NCI-H748 treated with DMSO at 0.1 percent for 48 hours (cell line): ENCODE measurements at places on chromosomes 1 and 21.

GRCh38 chr1:11943619-11944018, 9.1 kb downstream of the PLOD1 start:
- no peak for DNase-seq

DNA sequence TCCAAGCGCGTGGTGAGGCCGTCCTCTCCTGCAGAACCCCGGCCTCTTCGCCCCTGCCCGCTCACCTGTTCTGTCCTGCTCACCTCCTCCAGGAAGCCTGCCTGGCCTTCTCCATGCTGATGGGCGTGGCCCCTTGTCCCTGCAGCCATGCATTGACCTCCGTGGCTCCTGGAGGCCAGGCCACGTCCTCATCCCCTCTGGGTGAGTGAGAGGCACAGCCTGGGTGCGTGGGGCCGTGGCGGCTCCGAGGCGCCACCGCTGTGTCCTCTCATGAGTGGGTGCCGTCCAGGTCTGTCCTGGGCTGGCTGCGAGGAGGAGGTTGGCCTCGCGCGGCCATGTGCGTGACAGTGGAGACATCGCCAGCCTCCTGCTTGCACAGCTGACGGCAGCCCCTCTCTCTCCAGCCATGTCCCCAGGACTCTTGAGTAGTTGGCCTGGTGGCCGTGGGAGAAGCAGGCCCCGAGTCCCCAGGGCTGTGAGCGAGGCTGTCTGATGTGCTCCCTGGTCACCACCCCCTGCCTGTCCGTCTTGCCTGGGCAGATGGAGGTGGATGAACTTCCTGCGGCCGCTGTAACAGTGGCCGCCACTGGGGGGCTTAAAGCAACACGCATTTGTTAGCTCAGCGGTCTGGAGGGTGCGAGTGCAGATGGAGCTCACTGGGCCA, 58.1 kb downstream of the PRKCZ start:
- no peak for DNase-seq

DNA sequence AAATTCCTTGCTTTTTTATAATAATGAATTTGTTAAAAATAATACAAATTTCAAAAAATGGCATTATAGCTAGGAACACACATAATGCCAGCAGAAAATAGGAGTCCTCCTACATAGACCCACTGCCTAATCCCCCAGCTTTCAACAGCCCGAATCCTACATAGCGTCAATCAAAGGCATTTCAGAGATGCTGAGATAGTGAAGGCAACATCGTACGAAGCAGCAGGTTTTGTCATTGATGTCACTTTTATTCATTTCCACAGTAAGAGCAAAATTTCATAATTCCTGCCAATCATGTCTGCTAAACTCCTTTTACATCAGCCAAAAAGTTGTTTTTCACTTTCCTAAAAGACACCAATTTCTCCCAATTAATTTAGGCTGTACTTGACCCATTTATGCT, 94.1 kb downstream of the GREM2 start:
- no peak for DNase-seq

DNA sequence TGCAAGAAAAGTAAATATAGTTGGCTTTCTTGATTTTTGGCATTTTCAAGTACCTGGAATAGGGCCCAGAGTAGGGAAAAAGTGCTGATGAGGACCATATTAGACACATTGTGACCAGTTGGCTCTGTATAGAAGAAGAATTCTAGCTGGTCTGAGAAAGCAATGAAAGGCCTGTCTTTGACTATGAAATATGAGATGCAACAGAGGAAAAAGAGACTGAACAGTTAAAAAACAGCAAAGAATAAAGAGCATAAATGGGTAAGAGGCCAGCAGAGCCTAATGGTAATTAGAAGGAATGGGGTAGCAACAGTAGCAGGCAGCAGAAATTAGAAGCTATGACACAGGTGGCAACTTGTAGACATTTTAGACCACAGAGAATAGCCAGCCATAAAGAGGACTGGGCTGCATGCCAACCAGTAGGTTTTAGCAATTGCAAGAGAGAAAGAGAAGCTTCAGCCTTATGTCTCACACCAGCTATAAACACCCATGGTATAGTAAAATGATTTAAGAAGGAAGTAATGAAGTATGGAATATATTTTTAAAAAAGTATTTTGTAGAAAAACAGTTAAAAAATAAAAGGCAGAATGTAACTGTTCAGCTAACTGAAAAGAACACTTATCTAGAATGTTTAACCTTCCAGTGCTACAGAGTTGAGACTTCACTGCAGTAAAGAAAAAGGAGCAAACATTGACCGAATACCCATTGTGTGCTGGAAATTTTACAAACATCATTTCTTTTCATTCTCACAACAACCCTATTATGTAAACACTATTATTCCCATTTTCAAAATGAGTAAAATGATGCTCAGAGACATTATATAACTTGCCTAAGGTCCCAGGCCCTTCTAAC, 114.1 kb downstream of the LHX4 start:
- DNase-seq = peak; percentile 92

DNA sequence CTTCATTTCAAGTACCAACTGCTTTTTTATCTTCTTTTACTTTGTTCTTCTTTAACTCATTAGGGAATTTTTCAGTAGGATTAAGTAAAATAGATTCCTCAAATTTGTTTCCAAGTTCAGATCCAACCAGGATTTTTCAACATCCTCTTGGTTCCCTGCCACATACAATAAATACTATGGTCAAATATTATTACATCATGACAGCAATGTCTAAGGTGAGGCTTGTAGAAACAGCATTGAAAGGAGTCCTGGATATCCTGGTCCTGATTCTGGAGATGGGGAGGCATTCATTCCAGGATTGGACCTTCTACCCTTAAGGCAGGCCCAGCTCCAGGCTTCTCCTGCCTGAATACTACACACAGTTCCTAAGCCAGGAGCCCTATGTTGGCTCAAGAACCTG, 80.2 kb upstream of the F3 start:
- DNase-seq = no peak

DNA sequence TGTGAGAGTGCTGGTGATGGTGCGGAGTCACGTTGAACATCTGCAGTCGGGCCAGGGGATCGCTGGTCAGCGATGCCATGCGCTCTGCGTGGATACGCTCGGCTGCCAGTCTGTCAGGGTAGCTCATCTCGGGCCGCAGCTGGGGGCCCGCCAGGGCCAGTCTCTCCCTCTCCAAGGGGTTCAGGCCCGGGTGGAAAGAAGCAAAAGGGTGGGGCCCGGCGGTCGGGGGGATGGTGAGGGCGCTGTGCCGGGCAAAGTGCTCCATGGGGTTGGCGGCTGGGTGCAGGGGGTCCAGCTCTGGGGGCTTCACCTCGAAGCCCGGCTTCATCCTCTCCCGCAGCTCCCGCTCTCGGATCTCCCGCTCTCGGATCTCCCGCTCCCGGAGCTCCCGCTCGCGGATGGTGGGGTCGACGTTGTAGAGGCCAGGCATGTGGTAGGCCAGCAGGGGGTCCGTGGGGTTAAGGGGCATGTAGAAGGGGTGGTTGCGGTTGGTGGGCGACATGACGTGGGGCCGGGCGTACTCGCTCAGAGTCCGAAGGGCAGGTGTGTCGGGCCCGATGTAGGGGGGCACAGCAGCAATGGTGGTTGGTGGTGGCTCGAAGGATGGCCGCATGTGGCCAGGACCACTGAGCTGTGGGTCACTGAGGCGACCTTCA, 40.5 kb downstream of the SLC45A1 start:
- DNase-seq = no peak

DNA sequence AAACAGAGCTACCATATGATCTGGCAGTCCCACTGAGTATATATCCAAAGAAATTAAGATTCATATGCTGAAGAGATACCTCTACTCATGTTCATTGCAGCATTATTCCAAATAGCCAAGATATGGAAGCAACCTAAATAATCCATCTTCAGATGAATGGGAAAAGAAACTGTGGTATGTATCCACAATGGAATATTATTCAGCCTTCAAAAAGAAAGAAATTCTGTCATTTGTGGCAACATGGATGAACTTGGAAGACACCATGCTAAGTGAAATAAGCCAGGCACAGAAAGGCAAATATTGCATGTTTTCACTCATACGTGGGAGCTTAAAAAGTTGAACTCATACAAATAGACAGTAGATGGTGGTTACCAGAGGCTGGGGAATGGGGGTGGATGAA, 47.8 kb downstream of the UBE4B start:
- no peak for DNase-seq

DNA sequence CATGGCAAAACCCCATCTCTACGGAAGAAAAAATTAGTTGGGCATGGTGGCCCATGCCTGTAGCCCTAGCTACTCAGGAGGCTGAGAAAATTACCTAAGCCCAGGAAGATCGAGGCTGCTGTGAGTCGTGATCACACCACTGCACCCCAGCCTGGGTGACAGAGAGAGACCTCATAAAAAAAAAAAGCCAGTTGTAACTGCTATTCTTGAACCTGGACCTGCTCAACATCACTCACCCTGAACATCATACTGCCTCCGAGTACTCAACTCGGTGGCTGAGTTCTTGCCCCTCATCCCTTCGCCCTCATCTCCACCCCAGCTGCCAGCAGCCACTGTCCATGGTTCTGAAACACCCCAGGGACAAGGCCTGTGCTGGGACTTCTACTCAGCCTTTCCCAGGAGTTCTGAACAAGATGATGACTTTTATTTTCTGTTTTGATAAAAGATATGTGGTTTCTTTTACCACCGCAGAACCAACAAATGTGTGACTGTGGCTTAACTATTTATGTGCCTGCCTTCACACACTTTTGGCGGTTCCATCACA, 5.4 kb upstream of the DISP3 start:
- no peak for DNase-seq

DNA sequence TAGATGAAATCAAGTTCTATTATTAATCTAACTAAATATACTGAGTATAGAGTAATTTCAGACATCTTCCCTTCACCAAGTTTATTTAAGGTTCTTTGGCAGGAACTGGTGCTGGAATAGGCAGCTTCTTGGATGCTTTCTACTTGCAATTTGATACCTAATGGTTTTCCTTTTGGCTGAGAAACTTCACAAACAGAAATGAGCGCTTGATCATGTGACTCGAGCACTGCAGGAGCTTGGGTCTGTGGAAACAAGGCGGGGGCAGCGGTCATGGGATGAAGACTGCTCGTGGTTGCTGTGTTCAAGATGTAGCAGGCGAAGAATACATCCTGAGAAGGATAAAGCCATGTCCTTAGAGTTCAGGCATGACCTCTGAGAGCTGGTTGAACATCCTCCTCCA, 136.8 kb downstream of the PTPRC start:
- no peak for DNase-seq

DNA sequence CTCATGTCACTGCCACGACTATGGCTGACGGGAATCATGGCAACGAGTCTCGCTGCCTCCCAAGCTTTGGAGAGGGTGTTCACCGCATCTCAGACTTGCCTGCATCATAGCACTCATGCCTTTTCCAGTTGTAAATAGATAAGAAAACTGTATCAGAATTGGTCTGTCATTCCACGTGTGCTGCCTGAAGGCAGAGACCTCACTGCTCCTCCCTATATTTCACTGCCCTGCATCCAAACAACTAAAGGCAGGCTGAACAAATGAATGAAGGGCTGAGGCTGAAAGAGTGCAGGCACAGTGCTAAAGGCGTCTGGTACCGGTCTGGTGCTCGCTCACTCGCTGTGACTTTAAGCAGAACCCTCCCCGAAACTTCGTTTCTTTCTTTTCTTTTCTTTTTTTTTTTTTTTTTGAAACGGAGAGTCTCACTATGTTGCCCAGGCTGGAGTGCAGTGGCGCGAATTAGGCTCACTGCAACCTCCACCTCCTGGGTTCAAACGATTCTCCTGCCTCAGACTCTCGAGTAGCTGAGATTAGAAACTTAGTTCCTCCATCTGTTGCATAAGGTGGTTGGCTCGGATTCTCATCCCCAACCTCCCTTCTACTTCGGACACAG, 542 bp downstream of the EIF2B3 start:
- DNase-seq = no peak

- no peak for DNase-seq
These were observed 9.5 kb upstream of the CLIC4 start for GRCh38 chr1:24735509-24736375.

GRCh38 chr1:155253208-155253607, 2.1 kb downstream of the ENTREP3 start:
- DNase-seq = no peak

DNA sequence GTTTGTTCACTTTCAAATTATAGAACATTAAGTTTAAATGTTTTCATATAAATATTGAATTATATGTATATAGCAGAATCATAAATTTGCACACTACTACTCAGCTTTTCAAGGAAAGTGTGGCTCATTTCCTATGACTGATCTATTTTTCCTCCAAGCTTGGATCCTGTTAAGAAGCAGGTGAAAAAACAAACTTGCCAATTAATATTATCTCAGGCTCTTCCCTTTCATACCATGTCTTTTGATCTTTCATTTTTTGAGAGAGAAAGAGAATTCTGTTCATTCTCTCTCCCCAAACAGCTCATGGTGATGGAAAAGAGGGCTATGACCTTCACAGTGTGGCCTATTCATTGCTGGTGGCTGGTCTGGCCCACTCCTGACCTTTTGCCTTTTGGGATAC, 43.7 kb downstream of the SEC16B start:
- DNase-seq = no peak

- no peak for DNase-seq
These were observed 32.5 kb downstream of the RHOU start for GRCh38 chr1:228767636-228768354.

DNA sequence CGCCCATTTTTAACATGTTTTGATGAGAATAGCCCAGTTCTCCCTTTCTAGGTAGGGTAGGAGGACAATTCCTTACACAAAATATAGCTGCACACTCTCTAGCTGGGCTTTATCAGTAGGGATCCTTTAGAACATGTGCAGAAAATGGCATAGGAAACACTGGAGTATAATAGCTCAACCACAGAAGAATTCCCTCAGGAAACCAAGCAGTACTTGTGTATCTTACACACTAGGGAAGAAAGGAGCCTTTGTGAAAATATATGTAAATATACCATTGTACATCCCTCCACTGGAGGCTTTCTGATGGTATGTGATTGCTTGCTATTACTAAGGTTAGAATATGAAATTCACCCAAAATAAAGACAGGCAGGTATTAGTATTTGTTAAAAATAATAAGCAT, 153.5 kb downstream of the LRRC40 start:
- no peak for DNase-seq
